T-helper 17 cell (primary cell): ENCODE measurements at places on chromosomes 3 and 15.

GRCh38 chr3:42764115-42764514 is 8.9 kb downstream of the CCDC13 start:
- no peak for DNase-seq

GRCh38 chr3:153072856-153073255 is 89.2 kb upstream of the RAP2B start:
- DNase-seq, result no peak

GRCh38 chr15:99504823-99505551 is 60.8 kb upstream of the MEF2A start:
- no peak for DNase-seq

DNA sequence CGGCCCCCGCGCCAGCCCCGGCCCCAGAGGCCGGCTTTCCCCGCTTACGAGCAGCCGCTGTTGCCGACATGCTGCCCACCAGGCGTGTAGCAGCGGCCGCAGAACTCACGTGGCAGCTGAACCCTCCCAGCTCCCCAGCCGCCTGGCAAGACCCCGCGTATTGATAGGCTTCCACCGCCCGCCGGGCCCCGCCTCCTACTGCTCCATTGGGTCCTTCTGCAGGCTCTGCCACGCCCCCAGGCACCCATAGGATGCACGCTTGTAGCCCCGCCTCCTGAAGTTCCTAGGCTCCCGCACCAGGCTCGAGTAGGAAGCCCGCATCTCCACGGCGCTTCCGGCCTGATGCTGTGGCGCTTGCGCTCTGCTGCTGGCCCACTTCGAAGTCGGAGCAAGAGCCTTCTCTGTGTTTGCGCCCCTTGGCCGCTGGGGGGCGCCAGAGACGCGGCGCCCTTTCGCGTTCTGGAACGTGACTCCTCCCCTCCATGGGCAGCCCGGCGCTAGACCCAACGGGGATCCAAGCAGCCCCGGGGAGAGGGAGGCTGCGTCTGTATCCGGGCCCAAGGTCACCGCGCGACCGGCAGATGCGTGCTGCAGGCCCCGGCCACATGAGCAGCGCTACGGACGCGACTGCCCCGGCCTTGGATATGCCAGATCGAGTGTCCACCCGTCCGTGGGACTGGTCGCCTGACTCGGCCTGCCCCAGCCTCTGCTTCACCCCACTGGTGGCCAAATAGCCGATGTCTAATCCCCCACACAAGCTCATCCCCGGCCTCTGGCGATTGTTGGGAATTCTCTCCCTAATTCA is at the start of the genes PARP3 and RRP9:
Gene PARP3 (plus strand): TSS at position 566 of the 805 bp plus-strand sequence. CDS start 993 bp downstream, outside the sequence.
Gene RRP9 (minus strand): TSS at position 107 of the 805 bp plus-strand sequence. CDS start 37 bp downstream, at position 70.
- DNase-seq, result peak; percentile 97

- DNase-seq, result no peak
These were observed 454.1 kb downstream of the GRM7 start for GRCh38 chr3:7315037-7315436.

DNA sequence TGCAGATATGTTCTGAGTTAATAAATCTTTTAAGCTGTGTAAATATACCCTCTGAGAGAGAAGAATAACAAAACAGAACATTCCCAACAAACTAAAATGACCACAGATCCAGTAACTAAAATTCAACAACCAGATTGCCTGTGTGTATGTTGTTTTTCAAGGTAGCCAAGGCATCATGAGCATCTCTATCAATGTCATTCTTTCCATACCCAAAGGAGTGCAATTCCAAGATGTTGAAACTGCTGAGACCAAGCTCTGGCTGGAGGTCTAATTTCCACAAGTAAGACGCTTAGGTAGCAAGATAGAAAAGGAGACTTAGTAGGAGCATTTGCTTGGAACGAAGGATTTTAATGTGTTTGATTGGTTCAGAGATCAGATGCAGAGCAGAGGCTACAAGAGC is 276.3 kb downstream of the RBMS3 start:
- no peak for DNase-seq
